ENCODE measurements at places on chromosomes 5 and 9.

GRCh38 chr5:4990017-4990416 is 150.1 kb upstream of the ADAMTS16 start:
- DNase-seq: no peak

DNA sequence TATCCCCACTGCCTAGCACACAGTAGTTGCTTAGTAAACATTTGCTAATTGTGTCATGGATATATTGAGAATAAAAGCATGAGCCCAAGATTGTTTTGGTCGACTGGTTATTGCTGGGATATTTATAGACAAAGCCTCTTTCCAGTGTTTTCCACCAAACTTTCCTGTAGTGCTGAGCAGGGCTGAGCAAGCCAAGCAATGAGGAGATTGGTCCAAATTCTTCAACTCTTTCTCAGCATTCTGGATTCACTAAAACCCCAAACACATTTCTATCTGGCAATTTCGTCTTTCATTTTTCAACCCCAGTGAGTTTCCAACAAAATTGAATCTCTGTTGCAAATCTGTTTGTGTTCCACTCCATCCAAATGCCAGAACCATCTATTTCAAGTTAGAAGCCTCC is 31.9 kb upstream of the TARS1 start:
- DNase-seq: no peak

DNA sequence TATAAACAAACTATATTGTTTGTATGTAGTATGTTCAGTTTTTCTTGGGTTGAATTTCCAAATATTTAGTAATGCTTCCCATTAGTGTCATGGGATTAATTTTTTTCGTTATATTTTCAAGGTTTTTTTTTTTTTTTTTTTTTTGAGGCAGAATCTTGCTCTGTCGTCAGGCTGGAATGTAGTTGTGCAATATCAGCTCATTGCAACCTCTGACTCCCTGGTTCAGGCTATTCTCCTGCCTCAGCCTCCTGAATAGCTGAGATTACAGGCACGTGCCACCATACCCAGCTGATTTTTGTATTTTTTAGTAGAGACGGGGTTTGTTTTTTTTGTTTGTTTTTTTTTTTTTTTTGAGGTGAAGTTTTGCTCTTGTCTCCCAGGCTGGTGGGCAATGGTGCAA is 10.6 kb downstream of the DDX46 start:
- no peak for DNase-seq

DNA sequence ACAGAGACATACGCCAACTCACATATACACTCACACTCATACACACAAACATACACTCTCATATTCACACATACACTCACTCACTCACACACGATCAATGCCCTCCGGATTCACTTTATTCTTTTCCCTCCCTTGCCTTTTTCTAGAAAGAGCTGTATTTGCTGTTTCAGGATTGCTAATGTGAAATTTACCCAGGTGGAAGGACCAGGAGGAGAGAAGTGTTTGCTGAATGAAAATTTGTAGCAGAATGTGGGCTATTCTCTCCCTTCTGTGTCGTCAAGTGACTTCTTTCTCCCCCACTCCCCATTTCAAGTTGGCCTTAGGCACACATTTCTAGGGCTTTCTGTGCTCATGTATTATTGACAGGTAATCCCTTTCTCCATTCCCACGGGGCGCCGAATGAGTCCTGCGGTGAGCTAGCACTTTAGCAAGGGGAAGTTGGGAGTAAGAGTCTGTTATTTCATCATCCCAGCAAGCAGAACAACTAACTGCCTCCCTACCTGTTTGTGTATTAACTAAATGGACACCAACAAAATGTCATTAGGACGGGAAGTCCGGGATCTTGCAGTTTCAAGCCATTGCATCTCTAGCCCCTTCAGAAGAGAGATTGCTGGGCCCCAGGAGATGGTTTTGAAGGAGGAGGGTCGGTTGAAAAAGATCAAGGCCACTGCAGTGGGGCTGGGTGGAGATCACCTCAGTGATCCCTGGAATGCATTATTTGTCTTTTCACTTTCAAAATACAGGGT is 97.1 kb upstream of the TAF11L2 start:
- no peak for DNase-seq

DNA sequence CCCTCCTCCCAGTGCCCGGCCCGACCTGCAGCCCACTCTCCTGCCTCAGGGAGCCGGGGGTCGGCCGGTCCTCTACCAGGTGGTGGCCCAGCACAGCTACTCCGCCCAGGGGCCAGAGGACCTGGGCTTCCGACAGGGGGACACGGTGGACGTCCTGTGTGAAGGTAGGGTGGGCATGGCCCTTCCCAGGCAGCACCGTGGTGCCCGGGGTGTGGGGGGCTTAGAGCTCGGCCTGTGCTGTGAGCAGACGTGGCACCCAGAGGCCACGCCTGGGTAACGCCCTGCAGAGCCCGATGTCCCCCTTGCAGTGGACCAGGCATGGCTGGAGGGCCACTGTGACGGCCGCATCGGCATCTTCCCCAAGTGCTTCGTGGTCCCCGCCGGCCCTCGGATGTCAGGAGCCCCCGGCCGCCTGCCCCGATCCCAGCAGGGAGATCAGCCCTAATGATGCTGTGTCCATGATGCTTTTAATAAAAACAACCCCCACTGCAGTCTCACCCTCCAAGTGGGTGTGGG is 7.2 kb downstream of the ENTPD8 start:
- DNase-seq: no peak

GRCh38 chr9:93108291-93109041 is 12.4 kb downstream of the CARD19 start:
- DNase-seq: no peak

DNA sequence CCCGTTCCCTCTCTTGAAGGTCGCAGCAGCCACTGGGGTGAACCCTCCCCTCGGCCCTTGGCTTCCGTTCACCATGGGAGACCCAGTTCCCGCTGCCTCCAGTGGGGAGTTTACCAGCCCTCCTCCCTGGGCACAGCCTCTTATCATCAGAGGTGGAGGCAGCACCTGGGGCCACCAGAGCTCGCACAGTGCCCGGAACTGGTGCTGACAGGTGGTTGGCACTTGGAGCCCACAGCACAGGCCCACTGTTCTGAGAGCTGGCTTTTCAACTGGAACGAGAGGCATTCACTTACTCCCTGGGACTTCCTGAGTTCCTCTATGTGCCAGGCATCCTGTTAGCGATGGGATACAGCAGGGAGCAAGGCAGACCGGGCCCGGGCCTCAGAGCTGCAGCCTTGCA is 106.8 kb upstream of the FCN2 start:
- DNase-seq: no peak

DNA sequence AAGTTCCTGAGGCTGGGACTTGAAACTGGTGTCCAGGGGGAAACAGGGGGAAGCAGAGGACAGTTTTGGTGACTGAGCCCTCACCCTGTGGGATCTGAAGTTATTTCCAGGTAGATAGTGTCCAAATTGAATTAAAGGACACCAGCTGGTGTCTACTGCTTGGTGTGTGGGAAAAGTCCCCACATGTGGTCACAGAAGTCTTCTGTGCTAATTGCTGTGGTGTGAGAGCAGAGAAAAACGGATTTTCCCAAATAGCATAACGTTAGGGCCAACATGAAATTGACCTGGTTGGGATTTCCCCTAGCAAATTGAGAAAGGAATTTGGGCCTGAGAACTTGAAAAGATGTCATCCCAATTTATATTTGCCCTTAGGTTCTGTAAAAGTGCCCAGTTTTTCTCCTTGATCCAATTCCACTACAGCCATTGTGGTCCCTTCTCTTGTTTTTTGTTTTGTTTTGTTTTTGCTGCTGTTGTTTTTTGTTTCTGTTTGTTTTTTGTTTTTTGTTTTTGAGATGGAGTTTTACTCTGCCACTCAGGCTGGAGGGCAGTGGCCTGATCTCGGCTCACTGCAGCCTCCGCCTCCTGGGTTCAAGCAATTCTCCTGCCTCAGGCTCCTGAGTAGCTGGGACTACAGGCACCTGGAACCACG is 5.6 kb upstream of the STARD4 start:
- DNase-seq: no peak

DNA sequence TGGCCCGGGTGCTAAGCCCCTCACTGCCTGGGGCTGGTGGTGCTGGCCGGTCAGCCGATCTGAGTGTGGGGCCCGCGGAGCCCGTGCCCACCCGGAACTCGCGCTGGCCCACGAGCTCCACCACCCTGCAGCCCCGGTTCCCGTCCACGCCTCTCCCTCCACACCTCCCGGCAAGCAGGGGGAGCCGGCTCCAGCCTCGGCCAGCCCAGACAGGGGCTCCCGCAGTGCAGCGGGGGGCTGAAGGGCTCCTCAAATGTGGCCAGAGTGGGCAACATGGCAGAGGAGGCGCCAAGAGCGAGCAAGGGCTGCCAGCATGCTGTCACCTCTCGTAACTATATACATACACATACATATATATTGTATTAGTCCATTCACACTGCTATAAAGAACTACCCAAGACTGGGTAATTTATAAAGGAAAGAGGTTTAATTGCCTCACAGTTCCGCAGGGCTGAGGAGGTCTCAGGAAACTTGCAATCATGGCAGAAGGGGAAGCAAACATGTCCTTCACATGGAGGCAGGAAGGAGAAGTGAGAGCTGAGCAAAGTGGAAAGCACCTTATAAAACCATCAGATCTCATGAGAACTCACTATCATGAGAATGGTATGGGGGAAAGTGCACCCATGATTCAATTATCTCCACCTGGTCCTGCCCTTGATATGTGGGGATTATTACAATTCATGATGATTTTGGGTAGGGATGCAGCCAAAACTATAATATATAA is 56.8 kb downstream of the LIX1 start:
- DNase-seq: no peak

- no peak for DNase-seq
Observed at GRCh38 chr9:2264081-2264480, 248.9 kb downstream of the SMARCA2 start.

DNA sequence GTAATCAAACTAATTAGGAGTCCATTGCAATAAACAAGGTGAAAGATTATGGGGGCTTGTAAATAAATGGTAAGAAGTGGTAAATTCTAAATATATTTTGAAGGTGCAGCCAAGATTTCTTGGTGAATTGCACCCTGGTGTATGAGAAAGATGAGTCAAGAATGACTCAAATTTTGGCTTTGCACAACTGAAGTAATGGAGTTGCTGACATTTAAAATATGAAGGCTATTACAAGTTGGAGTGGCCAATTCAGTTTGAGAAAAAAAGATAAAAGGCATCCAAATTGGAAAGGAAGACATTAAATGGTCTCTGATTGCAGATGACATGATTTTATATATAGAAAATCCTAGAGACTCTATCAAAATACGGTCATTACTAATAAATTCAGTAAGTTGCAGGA is 2330.6 kb downstream of the MAT2B start:
- no peak for DNase-seq

DNA sequence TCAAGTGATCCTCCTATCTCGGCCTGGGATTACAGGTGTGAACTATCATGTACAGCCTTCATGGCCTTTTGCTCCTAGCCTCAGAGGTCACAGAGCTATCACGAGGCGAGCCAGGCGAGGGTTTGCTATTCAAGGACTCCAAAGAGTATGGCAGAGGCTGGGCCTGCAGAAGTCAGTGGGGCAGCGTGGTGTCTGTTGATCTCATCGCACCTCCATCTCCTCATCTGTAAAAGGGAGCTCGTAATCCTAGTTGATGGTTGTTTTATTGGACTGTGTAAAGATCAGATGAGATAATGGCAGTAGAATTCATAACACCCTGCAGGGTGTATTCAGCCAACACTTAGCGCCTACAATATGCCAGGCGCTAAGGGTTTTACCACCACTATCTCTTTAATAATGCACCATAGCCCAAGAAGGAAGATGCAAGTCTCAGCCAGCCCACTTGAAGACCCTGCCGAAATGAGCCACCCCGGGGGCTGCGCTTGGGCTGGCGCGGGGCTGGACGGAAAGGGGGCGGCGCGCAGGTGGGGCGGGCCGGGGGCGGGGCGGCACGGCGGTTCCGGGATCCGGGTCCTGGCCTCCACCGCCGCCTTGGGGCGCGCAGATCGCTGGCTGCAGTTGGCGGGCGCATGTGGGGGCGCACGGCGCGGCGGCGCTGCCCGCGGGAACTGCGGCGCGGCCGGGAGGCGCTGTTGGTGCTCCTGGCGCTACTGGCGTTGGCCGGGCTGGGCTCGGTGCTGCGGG is at the start of gene GALNT12:
Gene GALNT12, plus strand, starts transcription at position 601 of the 744 bp plus-strand sequence. Its CDS starts 29 bp downstream, at position 630.
- no peak for DNase-seq

DNA sequence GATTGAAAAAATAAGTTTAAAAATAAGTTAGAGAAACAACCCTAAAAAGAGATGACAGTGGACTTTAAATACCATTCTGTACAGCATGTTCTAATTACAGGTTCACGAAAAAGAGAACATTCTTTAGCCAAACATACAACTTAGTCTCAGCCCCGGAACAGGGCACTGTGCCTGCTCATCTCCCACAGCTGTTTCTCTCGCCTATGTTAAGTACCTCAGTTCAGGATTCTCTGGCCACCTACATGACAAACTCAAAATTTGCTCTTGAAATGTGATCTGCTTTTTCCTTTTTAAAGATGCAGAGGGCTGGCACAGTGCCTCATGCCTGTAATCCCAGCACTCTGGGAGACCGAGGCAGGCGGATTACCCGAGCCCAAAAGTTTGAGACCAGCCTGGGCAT is 52.3 kb downstream of the MYO10 start:
- no peak for DNase-seq

DNA sequence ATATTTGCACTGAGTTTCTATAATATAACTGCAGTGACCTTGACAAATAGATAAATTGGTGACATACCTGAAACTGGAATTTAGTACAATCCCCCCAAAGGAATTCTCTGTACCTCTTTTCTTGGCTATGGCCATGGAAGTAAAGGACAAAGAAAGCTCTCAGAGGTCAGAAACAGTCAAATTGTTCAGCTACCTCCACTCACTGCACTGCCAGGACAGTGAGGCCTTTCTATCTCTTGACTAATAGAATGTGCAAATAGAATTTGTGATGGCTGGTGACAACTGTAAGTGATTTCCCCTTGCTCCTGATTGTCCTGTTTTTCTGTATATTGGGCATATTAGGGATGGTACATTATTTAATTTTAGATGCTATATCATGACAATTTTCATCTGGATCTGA is 67.1 kb downstream of the CCDC192 start:
- no peak for DNase-seq

- DNase-seq: peak; percentile 85
Observed at GRCh38 chr9:35923927-35924763, 14.9 kb downstream of the SPAAR start.

- no peak for DNase-seq
Observed at GRCh38 chr9:8133606-8134005, 334.0 kb upstream of the DMAC1 start.

DNA sequence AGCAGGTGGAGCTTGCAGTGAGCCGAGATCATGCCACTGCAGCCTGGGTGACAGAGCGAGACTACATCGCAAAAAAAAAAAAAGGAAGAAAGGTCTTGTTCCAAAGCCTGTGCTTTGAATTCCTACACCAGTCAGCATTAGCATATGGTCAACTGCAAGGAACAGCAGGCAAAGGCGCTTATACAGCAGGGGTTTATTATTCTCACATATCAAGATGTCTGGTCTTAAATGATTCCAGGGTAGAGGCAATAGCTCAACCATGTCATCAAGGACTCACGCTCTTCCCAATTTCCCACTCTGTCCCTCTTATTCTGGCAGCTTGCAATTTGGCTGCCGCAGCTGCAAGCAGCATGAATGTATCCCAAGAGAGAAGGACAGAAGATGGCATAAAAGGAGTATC is 28.6 kb upstream of the HRH2 start:
- DNase-seq: no peak

- DNase-seq: no peak
Observed at GRCh38 chr9:79800578-79800977, 228.8 kb downstream of the TLE4 start.

All from hepatic stellate cell (primary cell).